IMR-90 (cell line): ENCODE measurements at places on chromosomes 12 and 14. TPM values are rescaled to one million over a fixed set of nuclear protein-coding genes. Genes with fewer than 3 reads are reported as not detected.

Gene GARIN6
- total RNA-seq, result not detected in 2 replicates

Gene RNASE7
- not detected in 2 replicates for total RNA-seq

Gene PRH1
- 16.7 and 18.8 TPM in 2 replicates for total RNA-seq

Gene TSPAN8
- total RNA-seq, result not detected in 2 replicates

Gene CLEC1A
- not detected in 2 replicates for total RNA-seq
